ENCODE measurements at places on chromosomes 2 and 18.
A peak's percentile ranks its signal among the peaks of the same experiment; 100 is the strongest.

- DNase-seq: peak; percentile 62
These were observed 24.2 kb upstream of the CASP8 start for GRCh38 chr2:201235860-201236811.

DNA sequence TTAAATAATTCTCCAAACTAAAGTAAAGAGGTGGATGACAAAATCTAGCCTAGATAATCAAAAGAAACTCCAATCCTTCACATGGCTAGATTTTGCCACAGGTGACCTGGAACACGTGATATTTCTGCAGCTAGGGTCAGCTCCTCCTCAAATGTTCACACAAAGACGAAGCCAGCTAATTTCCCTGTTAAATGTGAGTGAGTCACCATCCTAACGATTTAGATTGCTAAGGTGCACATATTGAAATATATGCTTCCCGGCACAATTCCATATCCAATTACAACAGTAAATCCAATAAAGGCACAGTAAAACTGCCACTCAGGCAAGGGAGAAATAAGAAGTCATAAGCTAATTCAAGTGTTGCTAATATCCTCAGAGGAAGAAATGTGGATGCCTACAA is 28.7 kb downstream of the IKZF2 start:
- peak; percentile 42 for DNase-seq

GRCh38 chr2:27655155-27655951 is 8.1 kb downstream of the SUPT7L start:
- DNase-seq: peak; percentile 53

DNA sequence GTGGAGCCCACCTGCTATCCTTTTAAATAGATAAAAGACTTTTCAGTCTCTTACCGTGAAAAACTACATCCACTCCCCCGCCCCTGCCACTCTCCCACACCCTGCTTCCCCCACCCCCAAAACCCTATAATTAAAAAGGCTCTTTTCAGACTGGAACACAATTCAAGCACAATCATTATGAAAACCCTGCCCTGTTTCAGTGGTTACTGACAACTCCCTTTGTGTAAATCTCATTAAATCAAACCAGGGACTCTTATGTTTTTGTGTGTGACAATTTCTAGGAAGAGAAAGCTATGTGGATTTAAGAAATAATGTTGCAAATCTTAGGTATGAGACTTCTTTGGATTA is 21.0 kb upstream of the ZNF532 start:
- no peak for DNase-seq

DNA sequence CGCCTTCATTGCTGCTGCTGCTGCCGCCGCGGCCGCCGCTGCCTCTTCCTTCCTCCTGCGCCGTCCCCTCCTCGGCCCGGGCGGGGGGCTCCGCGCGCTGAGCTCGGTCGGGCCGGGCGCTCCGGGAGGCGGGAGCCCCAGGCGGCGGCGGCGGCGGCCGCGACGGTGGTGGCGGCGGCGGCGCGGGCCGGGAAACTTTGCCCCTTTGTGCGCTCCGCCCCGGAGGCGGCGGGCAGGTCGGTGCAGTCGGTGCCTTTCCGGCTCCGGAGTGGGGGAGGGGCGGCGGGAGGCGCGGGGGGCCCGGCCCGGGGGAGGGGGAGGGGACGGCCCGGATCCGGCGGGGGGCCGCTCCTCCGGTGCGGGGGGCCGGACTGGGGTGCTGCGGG is 205 bp downstream of the TET3 start:
- peak; percentile 89 for DNase-seq

- no peak for DNase-seq
These were observed 1.3 kb downstream of the MAPRE2 start for GRCh38 chr18:35042389-35043071.
